ENCODE measurements at places on chromosomes 7 and 10. TPM values are rescaled to one million over a fixed set of nuclear protein-coding genes. Genes with fewer than 3 reads are reported as not detected.
A peak's percentile ranks its signal among the peaks of the same experiment; 100 is the strongest.

GRCh38 chr10:101043363-101043707 lies 12.3 kb downstream of the SFXN3 start:
- H3K36me3 ChIP-seq = peaks cover 7% of the 10 kb centered on the region
- no peak for DNase-seq
- H3K4me3 ChIP-seq = peak overlapping the region; percentile 81
- peaks cover 22% of the 10 kb centered on the region for H3K4me1 ChIP-seq
- peaks cover 40% of the 10 kb centered on the region for H3K27me3 ChIP-seq
- peak overlapping the region; percentile 50 for H3K27ac ChIP-seq

PPP1R9A gene
- not detected for total RNA-seq

- no peak overlapping the region for H3K27ac ChIP-seq
- DNase-seq = no peak
- H3K4me3 ChIP-seq = no peak overlapping the region
- H3K36me3 ChIP-seq = peaks cover 5% of the 10 kb centered on the region
These were observed 34.0 kb upstream of the EZH2 start for GRCh38 chr7:148918058-148918596.

FBXL13 gene
- 0.76 TPM for total RNA-seq

DNA sequence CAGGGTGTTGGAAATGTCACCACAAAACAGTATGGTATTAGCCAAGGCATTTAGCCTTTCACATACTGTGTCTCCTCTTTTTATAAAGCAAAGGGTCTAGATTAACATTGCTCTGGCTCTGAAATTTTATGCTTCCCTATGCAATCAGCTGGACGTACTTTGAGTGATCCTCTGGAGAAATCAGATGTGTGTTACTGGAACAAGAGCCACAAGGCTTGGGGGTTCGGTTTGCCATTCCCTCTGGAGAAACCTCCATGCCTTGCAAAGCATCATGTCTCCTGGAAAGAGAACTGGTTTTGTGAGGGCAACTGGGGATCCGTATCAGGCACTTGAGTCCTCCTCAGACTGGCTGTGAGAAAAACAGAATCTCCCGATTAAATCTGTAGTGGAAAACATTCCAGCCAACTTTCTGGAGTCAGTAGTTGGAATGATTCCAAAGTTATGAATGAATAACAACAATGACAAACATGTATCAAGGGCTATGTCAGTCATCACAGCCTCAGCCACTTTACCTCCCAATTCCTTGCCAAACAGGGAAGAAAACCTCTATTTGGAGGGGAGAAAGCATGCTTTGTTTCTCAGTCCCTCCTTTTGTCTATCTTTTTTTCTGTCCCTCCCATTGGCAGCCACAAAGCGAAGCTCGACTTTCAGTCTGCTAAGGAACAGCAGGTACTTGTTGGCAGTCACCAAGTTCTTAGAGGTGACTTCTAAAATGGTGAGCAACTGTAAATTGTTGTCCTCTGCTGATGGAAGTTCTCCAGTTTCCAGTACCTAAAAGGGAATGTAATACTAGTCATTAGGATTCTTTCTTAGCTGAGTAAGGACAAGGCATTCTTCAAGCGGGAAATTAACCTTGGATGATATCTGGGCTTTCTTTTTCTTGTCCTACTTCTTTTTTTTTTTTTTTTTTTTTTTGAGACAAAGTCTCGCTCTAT lies 864.8 kb upstream of the AUTS2 start:
- H3K4me1 ChIP-seq = no peaks in the 10 kb centered on the region
- H3K4me3 ChIP-seq = no peak overlapping the region
- DNase-seq = no peak

DNA sequence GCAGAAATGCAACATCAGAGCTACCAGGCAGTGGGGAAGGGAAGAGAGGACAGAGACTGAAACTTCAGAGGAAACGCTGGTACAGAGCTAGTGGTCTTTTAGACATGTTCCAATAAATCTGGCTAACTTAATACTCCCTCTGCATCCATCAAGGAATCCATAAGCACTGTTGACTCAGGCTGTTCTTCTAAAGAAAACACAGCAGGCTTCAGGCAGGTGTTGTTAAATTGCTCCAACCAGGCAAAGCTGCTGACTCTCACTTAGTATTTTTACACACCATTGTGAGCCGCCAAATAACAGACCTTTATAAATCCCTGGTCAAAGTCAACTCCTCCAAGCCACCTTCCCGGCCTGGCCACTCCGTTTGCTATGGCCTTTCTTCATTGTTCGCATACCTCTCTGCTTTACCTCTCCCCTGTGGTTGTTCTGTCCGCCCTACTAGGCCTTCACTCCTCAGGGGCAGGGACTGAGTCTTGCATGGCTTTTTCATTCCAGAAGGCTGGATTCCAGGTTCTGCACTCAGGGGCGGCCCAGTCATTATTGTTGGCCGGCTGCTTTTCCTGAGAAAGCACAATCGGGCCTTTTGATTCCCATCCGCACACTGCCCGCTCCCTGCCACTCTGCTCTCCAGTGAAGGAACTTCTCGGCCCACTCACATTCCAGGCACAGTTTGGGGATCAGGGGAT lies 18.4 kb downstream of the CREB3L2 start:
- no peaks in the 10 kb centered on the region for H3K27me3 ChIP-seq
- DNase-seq = no peak
- no peak overlapping the region for H3K4me3 ChIP-seq
- H3K27ac ChIP-seq = no peak overlapping the region
- H3K4me1 ChIP-seq = peaks cover 7% of the 10 kb centered on the region

MCMBP gene
- 99.4 TPM for total RNA-seq

CPA2 gene
- total RNA-seq = 0.14 TPM

- no peak overlapping the region for H3K27ac ChIP-seq
- peaks cover 25% of the 10 kb centered on the region for H3K27me3 ChIP-seq
- no peaks in the 10 kb centered on the region for H3K4me1 ChIP-seq
- DNase-seq = no peak
- no peak overlapping the region for H3K4me3 ChIP-seq
These were observed 94.9 kb downstream of the PTPRE start for GRCh38 chr10:128001849-128002248.

- DNase-seq = no peak
- H3K27me3 ChIP-seq = no peaks in the 10 kb centered on the region
- no peak overlapping the region for H3K4me3 ChIP-seq
- H3K27ac ChIP-seq = no peak overlapping the region
- no peaks in the 10 kb centered on the region for H3K36me3 ChIP-seq
- H3K4me1 ChIP-seq = no peaks in the 10 kb centered on the region
These were observed 143.9 kb upstream of the LSM8 start for GRCh38 chr7:118039963-118040489.

- peaks cover 8% of the 10 kb centered on the region for H3K27me3 ChIP-seq
- H3K4me3 ChIP-seq = no peak overlapping the region
- no peak for DNase-seq
- H3K27ac ChIP-seq = no peak overlapping the region
- no peaks in the 10 kb centered on the region for H3K4me1 ChIP-seq
These were observed 33.8 kb upstream of the LOXL4 start for GRCh38 chr10:98301664-98302319.

ACBD5 gene
- total RNA-seq = 22.8 TPM

GRCh38 chr10:92574548-92575261 lies 812 bp upstream of the IDE start:
- peaks cover 15% of the 10 kb centered on the region for H3K36me3 ChIP-seq
- H3K27ac ChIP-seq = peak overlapping the region; percentile 87
- peak overlapping the region; percentile 68 for H3K4me3 ChIP-seq
- DNase-seq = no peak
- H3K27me3 ChIP-seq = peaks cover 2% of the 10 kb centered on the region

LIPJ gene
- total RNA-seq = not detected

DNA sequence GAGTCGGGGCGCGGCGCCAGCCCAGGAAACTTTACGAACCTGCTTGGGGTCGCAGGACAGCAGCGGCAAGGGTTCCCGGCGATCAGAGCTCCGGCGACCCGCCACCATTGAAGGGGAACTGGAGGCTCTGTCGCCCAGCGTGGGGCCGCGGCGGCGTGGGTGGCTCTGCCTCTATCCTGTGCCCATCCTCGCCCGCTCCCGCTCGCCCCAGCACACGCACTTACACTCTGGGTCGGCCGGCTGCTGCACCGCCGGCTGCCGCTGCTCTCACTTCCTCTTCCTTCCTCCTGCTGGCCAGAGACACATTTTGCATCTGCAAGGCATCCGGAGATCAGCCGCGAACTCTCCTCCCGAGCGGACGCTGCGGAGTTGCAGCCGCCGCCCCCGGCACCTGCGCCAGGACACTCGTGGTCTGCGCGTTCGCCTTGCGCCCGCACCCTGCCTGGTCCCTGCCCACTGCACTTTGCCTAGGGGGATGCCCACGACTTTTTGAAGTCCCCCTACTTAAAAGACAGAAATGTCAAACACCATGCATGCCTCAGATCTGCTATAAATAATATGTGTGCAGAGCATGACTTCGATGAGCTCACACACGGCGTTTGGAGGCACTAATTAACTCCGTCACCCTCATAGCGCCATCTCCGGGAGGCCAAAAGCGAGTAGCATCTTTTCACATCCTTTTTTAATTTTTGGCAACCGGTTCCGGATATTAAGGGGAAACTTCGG lies at the start of gene ELMO1:
TSS of gene ELMO1 (minus strand) at position 229 of the 726 bp plus-strand sequence. CDS start 106,174 bp downstream, outside the sequence.
- peak within 1 kb of the TSS; percentile 97 for H3K4me3 ChIP-seq
- H3K27ac ChIP-seq = peak within 1 kb of the TSS; percentile 98
- peaks cover 32% of the 10 kb centered on the region for H3K4me1 ChIP-seq
- DNase-seq = peak; percentile 79
- peaks cover 13% of the 10 kb centered on the region for H3K27me3 ChIP-seq

RTKN2 gene
- 2.9 TPM for total RNA-seq

DNA sequence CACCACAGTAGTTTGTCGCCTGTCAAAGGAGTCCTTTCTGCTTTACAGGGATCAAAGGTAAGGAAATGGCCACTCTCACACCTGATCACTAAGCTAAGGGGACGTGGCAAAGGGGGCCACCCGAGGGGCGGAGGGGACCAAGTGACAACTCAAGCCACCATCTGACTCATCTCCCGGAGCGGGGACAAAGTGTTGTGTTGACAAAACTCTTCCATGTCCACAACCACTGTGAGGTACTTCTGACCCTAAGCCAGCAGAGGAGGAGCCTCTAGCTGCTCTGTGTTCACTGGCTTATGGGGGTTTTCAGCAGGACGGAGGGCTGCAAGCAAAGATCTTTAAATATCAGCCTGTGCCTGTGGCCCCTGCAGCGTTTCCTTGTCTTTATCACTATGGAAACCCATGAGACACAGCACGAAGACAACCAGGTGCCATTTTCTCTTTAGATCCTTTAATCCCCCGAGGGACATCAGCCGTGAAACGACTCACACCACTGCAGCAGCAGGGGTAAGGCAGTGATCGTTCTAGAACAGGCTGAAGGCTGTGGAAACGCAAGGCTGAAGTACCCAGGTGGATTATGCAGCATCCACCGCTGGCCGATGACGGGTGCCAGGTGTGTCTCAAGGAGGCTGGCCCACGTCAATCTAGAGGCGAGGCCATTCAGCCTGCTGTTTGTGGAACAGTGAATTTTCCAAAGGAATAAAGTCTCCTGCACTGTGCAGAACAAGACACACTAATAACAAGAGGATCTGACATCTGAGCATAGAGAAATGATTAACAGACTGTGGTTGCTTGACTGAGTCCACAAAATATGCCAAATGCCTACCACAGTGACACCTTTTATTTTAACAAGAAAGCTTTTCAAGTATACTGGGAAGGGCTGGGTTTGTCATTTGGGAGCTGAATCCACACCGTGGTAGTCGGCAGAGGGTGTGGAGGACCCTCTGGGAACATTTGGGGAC lies 26.6 kb upstream of the DDC start:
- H3K27ac ChIP-seq = no peak overlapping the region
- no peak overlapping the region for H3K4me3 ChIP-seq
- no peak for DNase-seq
- H3K4me1 ChIP-seq = peaks cover 69% of the 10 kb centered on the region
- peaks cover 11% of the 10 kb centered on the region for H3K36me3 ChIP-seq

CACNA2D1 gene
- not detected for total RNA-seq

GRCh38 chr7:103702454-103702853 lies 256.4 kb upstream of the SLC26A5 start:
- no peaks in the 10 kb centered on the region for H3K4me1 ChIP-seq
- no peak overlapping the region for H3K27ac ChIP-seq
- H3K4me3 ChIP-seq = no peak overlapping the region
- no peak for DNase-seq

DNA sequence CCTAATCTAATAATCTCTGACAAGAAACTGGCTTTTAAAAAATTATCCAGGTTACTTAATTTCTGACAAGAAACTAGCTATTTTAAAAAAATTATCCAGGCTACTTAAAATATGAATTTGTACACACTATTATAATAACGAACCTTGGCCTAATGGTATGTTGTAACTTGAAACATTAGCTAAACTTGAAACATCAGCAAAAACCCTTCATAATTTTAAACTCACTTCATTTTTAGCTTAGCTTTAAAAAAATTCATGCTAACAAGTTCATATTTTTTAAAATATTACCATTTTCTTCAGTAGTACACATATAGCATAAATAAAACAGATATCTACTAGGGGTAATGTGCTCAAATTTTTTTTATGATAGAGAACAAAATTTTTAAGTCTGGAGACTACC lies 35.6 kb downstream of the BRAF start:
- DNase-seq = no peak
- H3K4me1 ChIP-seq = peaks cover 16% of the 10 kb centered on the region
- H3K27ac ChIP-seq = no peak overlapping the region
- H3K27me3 ChIP-seq = no peaks in the 10 kb centered on the region
- H3K36me3 ChIP-seq = no peaks in the 10 kb centered on the region

DNA sequence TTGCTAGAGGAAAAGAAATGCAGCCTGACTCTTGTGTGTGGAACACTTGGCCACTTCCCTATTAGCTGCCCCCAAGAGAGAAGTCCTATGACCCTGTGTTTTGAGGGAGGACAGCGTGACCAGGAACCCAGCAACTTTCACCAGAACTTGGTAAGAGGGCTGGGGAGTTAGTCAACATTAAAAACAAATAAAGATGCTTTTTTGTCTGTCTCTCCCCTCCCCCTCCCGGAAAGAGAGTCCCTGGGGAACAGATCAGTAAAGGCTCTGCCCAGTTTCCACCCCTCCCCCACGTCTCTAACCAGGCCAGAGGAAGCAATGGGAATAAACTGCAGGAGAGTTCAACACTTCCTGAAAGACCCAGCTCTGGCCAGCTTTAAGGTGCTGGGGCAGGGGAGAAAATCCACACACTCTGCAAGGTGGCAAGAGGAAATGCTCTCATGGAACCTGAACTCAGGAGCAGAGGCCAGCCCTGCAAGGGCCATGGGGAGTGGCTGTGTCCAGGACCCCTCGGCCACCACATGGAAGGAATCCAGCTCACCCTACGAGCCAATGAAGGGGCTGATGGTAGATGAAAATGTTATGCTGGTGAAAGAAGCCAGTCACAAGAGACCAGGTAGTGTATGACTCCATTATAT lies 21.5 kb downstream of the SH3PXD2A start:
- H3K4me1 ChIP-seq = no peaks in the 10 kb centered on the region
- H3K27me3 ChIP-seq = peaks cover 20% of the 10 kb centered on the region
- H3K27ac ChIP-seq = no peak overlapping the region
- H3K36me3 ChIP-seq = no peaks in the 10 kb centered on the region

Measured in activated T-helper 2 cell treated with anti-CD3 and anti-CD28 coated beads, Interferon-gamma antibody, Interleukin-2, Interleukin-4, amounts not matched to agents 10 μg/mL and 5 μg/mL and 100 μg/mL, durations not matched to agents 14 hours and 24 hours and 36 hours (primary cell).